Left kidney (tissue), 8 donors: ENCODE measurements at places on chromosomes 2 and 18.
A peak's percentile ranks its signal among the peaks of the same experiment; 100 is the strongest.

- no peak for DNase-seq
These were observed 588.9 kb upstream of the NRXN1 start for GRCh38 chr2:51620796-51621195.

DNA sequence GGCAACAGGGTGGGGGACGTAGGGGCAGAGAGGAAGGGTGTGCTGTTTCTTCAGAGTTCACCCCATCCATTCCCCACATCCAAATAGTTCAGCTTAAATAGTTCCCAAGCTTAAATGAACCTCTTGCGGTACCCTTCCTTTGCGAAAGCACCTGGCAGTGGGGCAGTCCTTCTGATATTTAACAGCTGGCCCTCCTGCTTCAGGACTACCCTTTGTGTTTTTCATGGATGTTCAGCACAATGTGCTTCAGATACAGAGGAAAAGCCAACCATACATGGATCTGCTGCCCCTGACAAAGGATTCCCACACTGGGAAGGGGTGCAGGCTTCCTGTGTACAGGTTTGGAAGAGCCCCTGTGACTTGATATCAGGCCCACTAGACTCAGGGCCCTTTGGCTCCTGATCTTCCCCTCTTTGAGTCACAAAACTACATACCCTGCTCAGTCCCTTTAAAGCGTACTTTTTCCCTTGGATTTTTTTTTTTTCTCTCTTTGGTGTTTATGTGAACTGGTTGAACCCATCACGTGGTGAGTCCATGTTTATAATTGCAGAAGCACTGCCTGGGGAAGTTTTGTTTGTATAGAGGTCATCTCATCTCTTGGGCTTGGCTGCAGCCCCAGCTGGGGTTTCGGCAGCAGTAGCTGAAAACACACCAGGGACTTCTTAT, 45.3 kb upstream of the IGFBP5 start:
- no peak for DNase-seq

GRCh38 chr2:175203621-175204496, 22.3 kb upstream of the ATP5MC3 start:
- peak; percentile 51 for DNase-seq

GRCh38 chr2:120729406-120730399, 6.0 kb upstream of the GLI2 start:
- DNase-seq: no peak

DNA sequence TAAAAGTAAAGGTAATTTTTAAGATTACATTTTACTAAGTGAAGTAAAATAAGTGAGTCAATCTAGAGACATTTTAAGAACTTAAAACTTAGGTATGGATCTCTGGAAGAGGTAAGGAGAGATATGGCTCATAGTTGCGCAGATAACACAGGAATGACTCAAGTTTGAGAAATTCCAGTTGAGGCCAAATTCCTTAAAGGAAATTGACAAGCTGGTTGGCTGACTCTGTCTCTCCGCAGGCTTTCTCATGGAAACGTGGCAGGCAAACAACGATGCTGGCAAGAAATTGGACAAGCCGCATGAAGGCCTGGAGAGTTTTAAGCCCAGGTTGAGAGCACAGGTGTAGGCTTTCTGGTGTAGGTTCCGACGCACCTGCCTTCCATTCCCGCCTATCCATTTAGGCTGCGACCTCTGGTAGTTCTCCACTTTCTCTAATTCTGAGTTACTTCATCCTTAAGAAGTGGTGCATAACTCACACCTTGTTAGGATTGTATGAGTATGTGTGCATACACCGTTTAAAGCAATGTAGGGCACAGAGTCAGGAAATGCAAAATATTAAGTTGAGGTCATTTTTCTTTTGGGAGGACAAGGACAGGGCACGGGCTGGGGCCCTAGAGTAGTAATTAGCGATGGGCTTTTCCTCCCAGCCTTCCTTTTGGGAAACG, 589 bp upstream of the DAW1 start:
- no peak for DNase-seq

DNA sequence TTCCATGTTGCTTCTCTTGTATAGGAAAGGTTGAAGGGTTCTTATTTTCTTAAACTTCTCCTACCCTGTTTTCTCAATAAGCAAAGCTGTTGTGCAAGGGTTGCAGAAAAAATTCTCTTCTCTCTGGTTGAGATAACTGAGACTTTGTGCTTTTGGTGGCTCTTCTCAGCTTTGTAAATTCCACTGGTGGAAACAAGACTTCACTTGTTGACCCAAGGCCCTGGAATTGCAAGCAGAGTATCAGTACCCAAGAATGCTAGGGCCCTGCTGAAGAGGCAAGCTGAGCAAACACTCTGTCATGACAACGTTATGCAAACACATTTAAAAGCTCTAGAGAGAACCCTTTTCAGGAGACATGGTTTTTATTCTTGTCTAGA, 294.7 kb upstream of the EPAS1 start:
- no peak for DNase-seq

DNA sequence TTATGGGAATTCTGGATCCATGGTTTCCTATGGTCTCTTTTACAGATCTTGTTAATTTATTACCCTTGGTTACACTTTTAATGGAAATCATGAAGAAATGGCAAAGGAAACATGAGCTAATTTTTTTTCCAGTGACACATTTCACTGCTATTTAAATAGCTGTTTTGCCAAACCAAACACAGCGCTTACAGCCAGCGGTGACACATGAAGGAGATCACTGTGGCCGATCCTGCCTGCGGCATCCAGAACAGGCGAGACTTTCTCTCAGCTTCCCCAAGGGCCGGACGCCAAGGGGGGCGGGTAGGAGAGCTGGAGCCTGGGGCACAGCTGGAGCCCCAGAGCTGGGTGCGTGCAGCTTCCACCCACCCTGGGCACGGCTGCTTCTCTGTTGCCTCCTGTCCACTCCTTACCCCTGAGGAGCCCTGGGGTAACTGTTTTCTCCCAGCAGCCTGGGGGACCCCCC, 81.4 kb upstream of the PKDCC start:
- DNase-seq: peak; percentile 67

DNA sequence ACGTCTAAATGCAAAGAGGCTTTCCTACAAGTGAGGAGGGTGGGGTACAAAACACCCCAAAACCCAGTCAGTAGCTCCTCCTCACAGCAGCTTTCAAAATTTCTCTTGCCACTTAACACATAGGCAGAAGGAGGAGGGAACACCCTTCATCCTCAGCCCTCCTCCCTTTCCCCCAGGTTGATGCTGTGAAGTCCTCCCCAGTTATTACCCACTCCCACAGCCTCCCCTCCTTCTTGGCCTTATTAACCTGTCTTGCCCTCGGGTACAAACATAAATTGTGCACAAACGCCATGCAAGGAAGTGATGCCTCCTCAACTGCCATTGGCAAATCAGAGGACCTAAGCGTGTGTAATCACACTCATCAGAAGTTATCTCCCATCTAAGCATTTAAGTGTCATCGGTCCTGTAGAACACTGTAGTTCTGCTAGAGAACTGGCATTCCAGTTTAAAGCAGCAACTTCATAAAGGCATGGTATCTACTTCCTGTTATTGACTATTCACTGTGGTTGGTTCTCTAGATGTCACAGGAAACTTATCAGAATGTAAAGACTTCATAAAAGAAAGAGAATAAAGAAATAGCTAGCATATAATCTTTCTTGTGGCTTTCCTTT, at the start of gene DSC1:
TSS of gene DSC1 (minus strand) at position 32 of the 611 bp plus-strand sequence. CDS start 262 bp downstream, outside the sequence.
- no peak for DNase-seq

- no peak for DNase-seq
These were observed 22.0 kb upstream of the INHBB start for GRCh38 chr2:120323807-120324399.

GRCh38 chr2:209348433-209348832, 75.4 kb upstream of the MAP2 start:
- no peak for DNase-seq

DNA sequence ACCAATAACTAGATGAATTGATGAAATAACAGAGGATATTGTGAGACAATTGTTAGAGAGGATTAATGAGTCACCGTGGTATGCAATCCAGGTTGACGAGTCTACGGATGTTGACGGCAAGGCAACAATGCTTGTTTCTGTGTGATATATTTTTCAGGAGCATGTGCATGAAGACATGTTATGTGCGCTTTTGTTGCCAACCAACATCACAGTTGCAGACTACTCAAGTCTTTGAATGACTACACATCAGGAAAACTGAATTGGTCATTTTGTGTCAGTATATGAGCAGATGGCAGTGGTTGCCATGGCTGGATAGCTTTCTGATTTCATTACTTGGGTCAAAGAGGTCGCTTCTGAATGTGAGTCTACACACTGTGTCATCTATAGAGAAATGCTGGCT, 96.8 kb upstream of the CRACDL start:
- DNase-seq: no peak

- DNase-seq: no peak
These were observed 794 bp downstream of the NOTO start for GRCh38 chr2:73203055-73203681.

- no peak for DNase-seq
These were observed 138.6 kb downstream of the NFATC1 start for GRCh38 chr18:79534356-79534755.

DNA sequence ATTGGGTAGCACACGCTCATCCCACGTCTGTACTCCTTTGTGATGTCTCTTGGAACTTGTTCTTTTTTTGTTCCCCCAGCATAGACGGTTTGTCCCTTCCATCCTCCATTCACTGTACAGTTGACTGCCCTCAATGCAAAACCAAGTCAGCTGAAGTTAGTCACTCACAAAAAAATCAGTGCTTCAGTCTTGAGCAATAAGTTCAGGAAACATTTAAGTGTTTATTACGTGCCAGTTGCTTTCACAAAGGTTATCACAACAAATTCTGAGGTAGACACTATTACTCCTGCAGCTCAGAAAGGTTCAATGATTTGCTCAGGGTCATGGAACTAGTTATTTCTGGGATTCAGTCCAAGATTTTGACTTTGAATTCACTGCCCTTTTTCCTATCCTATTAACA, 102.2 kb downstream of the PDE1A start:
- peak; percentile 34 for DNase-seq

DNA sequence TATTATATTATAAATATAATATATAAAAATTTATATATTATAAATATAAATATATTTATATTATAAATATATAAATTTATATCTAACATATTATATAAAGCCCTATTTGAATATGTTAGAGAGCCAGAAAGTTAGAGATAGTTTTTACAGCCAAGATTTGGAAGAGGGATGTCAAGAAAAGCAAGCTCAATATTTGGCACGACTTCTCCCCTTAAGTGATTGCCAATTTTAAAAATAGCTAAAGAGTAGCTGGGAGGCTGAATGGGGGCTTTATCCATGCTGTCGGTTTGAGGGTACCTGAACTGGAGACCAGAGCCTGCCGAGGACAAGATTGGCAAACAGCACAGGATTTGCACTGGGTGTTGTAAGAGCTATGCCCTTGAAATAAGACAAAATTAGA, 180.9 kb upstream of the GYPC start:
- DNase-seq: no peak

DNA sequence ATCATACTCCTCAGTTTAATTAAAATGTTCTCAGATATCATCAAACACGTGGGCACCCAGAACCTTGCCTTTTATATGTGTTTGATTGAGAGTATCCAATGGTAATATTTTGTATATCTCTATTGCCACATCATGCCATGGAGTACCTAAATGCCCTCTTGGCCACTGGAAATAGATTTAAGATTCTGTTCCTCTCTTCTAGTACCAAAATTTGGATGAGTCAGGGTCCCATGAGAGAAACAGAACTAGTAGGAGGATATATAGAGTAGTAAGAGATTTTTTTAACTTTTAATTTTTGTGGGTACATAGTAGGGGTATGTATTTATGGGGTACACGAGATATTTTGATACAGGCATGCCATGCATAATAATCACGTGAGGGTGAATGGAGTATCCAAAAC, 9.6 kb upstream of the ZAP70 start:
- no peak for DNase-seq

GRCh38 chr2:175976391-175977157, 25.5 kb downstream of the LNPK start:
- DNase-seq: no peak

- peak; percentile 74 for DNase-seq
These were observed 70.2 kb upstream of the SH3BP4 start for GRCh38 chr2:234881413-234882241.

DNA sequence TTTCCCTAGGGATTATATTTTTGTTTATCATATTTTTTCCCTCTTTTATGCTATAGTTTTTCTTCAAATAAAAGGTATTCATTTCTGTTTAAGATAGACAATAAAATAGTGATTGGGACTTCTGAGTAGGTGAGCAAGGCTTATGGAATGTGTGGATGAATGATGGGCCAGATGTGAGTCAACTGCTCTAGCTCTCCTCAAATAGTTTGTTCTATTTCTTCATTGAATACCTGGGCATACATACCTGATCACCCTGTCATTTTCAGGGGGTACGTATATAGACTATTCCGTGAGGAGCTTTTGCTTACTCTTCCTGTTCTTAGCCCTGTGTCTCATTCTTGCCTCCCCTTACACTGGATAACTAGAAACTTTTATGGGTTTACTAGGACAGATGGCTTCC, 41.9 kb downstream of the BABAM2 start:
- no peak for DNase-seq

DNA sequence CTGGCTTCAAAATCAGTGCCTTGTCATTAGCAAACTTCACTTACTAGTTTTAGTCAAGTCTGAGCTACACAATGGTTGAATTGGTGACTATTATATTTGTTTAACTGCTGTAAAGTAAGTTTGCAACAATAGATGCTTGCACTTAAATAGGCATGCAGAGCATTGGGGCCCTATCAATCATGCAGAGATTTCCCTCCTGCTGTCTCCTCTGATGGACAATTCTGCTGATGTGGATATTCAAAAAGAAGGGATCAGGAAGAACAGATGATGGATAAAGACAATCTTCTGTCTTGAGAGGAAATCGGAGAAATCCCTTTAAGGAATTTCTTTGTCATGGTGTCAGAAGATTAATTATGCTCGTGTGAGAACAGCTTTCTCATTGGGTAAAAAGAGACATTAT, 89.0 kb downstream of the GREB1L start:
- DNase-seq: no peak

DNA sequence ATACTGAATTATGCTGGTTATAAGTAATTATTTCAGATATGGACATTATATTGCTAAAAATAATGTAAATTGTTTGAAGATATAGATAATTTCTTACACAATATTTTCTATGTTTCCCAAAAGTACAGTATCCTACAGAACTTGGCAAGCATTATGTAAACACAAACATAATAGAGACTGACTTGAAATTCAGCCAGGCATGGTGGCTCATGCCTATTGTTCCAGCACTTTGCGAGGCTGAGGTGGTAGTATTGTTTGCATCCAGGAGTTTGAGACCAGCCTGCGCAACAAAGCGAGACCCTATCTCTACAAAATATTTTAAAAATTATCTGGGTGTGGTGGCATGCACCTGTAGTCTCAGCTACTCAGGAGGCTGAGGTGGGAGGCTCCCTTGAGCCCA, 1300.5 kb upstream of the DDX18 start:
- DNase-seq: no peak

GRCh38 chr2:26298638-26299393, 47.1 kb upstream of the SELENOI start:
- peak; percentile 35 for DNase-seq

DNA sequence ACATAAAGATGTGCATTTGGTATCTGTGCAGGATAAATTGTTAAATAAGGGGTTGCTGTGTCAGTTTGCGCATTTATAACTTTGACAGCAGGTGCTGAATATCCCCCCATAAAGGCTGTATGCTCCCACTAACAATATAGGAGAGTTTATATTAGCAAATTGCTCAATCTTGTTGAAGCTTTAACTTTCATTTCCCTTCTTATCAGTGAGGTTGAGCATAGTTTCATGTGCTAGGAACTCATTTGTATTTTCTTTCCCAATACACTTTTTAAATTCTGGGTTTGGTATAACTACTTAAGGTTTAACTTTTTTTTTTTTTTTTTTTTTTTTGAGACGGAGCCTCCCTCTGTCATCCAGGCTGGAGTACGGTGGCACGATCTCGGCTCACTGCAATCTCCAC, 89.0 kb downstream of the FAM117B start:
- no peak for DNase-seq
